Gastroesophageal sphincter (tissue), 4 donors: ENCODE measurements at places on chromosomes 7 and 10. TPM values are rescaled to one million over a fixed set of nuclear protein-coding genes. Genes with fewer than 3 reads are reported as not detected.
A peak's percentile ranks its signal among the peaks of the same experiment; 100 is the strongest.

- ATAC-seq, result no peak
These were observed 21.1 kb downstream of the CRPPA start for GRCh38 chr7:16399916-16400892.

DNA sequence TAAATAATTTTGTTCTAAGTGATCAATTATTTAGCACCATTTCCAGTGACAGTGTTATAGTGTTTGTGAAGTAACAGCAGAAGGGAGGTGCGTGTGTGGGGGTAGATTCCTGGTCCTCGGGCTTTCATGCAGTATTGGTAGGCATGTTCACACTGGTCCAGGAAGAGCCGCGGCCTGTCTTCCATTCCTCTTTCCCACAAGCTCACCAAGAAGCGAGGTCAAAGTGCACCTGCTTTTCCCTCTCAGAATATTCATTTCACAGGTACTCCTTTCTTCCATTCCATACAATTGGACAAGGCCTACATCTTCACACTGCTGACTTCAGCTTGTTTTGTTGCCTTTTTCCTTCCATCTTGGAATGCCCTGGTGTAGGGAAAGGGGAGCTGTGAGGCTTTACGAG, 151.8 kb upstream of the CELF2 start:
- no peak for ATAC-seq

- no peak for ATAC-seq
These were observed 92.9 kb downstream of the SVOPL start for GRCh38 chr7:138608275-138608674.

DNA sequence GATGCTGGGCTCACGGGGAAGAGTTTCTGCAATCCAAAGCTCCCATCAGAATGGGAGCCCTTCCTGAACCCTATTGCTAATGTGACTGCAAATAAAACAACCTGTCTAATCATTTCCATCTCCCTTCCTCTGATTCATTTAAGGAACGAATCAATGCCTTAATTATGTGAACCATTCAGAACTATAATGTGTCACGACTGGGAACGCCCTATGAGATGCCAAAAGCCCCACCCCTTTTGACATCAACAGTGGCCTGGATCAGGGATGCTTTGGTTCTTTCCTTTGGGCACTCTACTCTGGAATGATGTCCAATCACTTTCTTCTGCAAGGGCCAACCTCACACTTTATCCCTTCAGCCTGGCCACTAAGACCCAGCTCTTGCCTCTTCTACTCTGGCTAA, 195.4 kb upstream of the AOAH start:
- ATAC-seq, result no peak

DNA sequence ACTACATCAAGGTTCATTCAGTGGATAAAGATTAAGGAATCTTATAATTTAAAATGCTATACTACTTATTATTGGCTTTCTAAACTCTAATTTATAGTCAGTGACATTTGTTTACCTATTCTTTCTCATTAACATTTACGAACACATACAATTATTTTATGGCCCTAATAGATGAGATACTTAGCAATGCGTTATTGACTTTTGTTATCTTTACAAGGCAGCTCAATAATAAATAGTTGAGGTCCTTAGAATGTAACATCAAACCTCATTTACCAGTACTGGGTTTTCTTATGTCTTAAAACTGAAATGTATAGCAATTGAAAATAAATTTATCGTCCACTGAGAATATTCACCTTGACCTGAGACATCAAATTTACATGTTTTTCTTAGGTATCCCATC, 89.0 kb downstream of the THSD7A start:
- ATAC-seq, result no peak

DNA sequence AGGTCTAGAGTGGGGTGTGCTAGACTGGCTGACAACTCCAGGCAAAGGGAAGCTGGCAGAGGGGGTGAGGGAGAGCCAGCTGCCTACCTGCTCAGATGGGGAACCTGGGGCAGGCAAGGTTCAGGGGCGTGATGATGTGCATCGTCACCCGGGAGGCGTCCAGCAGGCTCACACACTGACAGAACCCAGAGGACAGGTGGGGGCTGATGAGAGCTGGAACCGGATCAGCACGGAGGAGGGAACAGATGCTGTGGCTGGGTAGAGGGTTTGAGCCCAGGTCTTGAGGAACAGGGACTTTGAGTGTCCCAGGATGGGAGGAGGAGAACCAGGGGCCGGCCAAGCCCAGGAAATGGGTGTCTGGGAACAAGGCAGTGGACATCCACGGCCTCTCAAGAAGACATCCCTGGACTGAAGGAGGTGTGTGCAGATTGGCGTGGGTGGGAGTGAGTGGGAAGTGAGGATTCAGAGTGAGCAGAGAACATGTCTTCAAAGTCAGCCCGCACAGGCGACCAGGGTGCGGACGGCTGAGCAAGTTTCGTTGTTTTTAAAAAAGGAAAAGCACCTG, 3.9 kb downstream of the RASGEF1A start:
- ATAC-seq, result no peak

- ATAC-seq, result no peak
These were observed 894.4 kb downstream of the KCNMA1 start for GRCh38 chr10:76743169-76743568.

DNA sequence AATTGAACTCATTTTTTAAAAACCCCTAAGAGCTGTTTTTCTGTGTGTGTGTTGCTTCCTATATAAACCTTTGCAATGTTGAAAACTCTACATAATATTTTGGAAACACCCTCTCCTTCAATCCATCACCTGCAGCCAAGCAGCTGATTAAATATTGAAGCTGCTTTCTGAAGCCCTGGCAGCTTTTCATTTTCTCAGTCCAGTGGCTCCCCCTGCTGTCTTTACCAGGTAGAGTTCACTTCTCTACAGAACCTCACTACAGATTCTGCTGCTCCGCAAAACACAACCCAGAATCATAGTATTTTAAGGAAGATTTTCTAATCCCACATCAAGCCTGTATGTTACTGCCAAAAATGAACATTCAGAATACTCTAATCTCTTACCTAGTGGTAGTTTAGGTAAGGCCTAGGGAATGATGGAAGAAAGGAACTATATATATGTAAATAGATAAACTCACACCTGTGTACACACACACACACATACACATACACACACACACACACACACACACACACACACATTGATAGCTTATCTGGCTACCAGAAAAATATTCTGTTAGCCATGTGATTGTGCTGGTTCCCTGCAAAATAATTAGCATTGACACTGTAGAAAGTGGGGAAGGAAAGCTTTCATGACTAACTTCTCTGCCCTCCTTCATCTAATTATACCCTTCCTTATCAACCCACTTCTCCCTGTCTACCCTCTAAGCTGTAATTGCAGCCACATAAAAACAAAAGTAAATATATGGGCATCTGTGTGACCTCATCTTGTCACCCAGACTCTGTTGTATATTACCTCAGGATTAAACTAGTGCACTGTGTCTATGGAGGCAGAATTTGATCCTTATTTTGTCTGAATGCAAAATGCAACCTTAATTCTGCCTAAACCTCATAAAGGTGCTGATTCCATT, 229.5 kb upstream of the FZD1 start:
- ATAC-seq, result no peak

DNA sequence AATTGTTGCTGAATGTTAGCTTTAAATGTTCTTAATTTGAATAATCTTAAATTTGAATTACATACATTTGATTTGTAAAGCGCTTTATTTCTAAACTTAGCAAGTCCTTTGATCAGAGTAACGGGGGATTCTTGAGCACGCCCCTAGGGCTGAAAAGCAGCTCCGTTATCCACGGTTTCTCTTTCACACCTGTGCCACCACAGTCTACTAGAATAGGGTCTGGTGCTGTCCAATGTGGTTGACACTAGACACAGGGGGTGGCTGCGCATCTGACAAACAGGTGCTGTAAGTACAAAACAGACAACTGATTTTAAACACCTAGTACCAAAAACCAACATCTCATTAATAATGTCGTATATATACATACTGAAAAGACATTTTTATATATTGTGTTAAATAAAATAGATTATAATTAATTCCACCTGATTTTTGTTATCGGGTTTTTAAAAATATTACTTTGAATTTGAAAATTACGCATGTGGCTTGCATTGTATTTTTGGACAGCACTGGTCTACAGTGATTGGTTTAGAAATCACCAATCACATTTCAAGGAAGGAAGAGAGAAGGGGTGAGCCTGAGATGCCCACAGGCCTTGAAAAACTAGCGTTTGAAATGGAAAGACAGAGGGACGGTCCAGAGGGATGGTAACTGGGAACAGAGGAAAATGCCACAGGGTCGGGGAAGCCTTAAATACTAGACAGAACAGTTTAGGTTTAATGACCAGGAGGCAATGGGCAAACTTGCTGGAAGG, 7.3 kb downstream of the SEPHS1 start:
- no peak for ATAC-seq

DNA sequence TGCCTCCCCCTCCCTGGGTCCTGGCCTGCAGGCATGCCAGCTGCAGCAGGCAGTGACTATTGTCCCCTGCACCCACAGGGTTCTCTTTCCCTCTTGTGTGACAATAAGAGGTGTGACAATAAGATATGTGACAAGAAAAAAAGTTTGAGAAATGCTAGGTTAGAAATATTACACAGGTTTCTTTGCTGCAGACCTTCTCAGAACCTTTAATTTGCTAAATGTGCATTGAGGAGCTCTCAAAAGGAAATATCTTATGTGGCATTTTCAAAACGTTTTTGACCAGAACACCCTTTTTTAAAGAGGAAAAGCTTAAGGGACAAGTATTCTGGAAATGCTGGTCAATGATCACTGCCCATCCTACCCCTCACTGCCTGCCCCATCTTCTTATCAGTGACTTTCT, 117.5 kb downstream of the COL13A1 start:
- no peak for ATAC-seq

DNA sequence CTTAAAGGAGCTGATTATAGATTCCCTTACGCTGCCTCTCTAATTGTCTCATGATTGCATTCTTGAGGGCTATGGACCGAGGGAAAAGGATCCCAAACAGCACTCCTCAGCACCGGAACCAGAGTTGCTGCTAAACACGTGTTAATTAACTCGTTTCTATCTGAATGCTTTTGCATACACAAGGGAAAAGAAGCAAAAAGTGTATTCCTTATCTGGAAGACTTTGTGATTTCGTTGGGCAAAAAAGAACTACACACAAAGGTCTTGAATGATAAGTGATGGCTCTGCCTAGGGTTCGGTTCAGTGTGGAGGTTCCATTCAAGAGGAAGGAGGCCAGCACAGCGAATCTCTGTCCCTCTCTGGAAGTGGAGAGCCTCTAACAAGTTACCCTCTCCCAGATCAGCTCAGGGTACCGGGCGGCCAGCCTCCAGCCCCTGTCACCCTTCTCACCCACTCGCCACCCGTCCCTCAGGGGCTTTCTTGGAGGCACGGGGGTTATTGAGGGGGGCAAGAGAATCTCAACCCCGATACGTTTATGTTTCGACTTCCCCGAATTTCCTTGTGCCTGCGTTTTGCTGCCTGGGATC, 515 bp upstream of the SLC4A2 start:
- ATAC-seq, result no peak

GRCh38 chr7:123343611-123344010, 143.8 kb upstream of the SLC13A1 start:
- no peak for ATAC-seq

GRCh38 chr10:117499248-117500105, 43.1 kb upstream of the EMX2 start:
- ATAC-seq, result no peak

- no peak for ATAC-seq
These were observed 121.7 kb downstream of the FANK1 start for GRCh38 chr10:126017961-126018560.

DNA sequence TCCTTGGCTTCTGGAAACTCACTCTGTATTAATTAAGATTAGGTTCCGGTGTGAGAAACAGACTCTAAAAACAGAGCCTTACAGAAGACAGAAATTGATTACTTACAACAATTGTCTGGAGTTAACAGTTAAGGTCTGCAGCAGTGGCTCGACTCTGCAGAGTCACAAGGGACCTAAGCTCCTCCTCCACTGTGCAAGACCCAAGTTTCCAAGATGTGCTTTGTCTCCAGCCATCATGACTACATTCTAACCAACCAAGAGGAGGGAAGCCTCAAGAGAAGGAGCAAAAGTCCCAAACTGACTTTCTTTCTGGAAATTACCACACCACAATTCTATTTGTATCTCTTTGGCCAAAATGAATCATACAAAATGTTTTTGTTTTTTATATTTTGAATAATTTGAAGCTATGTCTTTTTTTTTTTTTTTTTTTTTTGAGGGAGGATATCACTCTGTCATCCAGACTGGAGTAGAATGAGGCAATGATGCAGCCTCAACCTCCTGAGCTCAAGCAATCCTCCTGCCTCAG, 14.2 kb upstream of the ODAD2 start:
- ATAC-seq, result no peak

DNA sequence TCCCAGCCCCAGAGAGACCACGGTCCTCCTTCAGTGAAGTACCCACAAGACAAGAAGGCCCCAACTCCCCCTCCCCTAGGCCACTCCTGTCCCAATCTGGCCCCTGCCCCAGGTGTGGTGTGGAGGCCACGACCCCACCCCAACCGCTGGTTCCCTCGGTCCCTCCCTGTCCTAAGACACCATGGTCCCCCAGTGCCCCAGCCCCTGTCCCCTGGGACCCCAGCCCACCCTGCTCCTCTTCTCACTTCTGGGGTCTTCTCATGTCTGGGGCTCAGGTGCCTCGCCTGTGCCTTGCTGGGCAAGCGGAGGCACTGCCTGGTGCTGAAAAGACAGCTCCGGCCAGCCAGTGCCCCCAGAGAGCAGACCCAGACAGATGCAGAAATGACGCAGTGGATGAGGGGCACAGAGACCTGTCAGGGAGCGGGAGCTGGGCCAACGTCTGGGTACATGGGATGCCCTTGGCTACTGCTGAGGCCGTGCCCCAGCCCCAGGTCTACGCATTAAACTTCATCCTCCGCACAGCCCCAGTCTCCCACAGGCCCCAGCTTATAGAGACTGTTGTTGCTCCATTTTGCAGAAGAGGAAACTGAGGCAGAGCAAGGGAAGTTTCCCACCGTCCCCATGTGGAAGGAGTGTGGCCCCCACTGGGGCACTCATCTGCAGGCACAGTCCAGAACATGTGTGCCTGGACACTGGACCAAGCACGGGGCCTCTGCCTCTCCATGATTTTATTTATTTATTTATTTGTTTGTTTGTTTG, 14.8 kb downstream of the GRIFIN start:
- ATAC-seq, result no peak

DNA sequence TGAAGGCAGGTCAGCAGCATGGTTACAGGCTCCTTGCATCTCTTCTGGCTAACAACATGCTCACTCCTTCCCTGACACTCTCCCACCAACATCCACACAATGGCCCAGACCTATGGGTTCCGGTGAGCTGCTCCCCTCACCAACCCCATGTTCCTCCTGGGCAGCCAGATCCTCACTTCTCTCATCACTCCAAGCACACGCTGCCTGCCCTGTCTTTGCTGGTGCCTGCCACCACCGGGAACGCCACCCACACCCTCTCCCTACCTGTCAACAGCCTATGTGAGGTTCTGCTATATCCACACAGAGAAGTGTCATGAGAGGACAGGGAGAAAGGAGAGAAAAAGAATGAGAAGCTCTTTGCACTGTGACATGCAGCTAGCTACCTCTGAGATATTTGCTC, 14.6 kb downstream of the PARP12 start:
- ATAC-seq, result no peak

GRCh38 chr7:151503902-151504714, 15.6 kb downstream of the RHEB start:
- ATAC-seq, result peak; percentile 91

GRCh38 chr7:121360564-121360963, 31.8 kb downstream of the WNT16 start:
- ATAC-seq, result no peak

GRCh38 chr7:130281260-130281659, 11.7 kb upstream of the CPA4 start:
- ATAC-seq, result no peak

Gene CADPS2
- 20.3 TPM for total RNA-seq

Gene C10orf95
- total RNA-seq, result not detected

Gene TDRD1
- 0.12 TPM for total RNA-seq

Gene SPDYE8
- not detected for total RNA-seq

Gene TAS2R41
- total RNA-seq, result not detected

Gene NPM3
- 28.2 TPM for total RNA-seq

Gene ZPBP
- total RNA-seq, result not detected
